ENCODE measurements at places on chromosomes 2 and 18.

DNA sequence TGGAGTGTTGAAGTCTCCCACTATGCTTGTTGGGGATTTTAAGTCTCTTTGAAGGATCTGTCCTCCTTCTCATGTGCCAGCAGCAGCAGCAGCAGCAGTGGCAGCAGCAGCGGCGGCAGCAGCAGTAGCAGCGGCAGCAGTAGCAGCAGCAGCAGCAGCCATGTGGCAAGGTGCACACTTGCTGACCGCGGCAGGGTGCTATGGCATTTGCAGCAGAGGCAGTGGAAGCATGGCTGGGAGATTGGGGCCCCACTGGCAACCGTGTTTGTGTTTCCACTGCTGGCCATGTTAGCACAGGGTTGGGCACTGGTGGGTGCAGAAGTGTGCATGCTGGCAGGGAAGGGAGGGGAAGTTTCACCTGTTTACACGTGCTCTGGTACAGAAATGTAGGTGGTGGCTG lies 280.1 kb downstream of the NUP35 start:
- no peak for DNase-seq

- no peak for DNase-seq
Measured at GRCh38 chr2:39153312-39153711, 32.5 kb upstream of the SOS1 start.

GRCh38 chr18:55265984-55266383 lies 306.7 kb upstream of the CCDC68 start:
- no peak for DNase-seq

DNA sequence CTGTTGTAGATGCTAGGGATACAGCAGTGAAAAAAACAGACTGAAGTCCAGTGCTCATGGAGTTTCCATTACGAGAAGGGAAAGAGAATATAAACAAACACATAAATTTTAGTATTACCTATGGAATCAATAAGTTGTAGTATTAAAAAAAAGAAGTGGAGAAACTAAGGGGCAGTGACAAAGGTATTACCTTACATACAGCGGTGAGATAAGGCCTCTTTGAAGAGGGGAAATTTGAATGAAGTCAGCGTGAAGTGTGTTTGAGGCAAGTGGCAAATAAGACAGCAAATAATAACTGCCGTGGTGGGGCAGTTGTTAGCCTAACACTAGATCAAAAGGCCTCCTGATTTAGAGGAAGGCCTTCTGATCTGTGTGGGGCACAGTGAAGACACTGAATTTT lies 57.9 kb downstream of the TLK1 start:
- no peak for DNase-seq

DNA sequence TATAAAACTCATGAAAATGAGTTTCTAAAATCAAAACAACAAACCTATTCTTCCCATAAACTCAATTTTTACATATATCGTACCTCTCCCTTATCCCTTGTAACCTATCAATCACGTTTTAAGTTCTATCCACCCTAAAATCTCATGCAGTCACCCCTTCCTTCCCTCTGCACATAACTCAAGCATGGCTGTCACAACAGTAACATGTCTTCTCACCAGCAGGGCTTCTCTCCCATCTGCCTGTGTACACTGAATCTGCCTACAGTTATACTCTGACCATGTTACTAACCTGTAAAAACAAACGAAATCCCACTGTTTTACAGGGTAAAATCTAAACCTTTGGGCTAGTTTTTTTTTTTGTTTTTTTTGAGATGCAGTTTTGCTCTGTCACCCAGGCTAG lies 68.2 kb downstream of the MAP4K3 start:
- DNase-seq, result no peak

- DNase-seq, result peak; percentile 6
Measured at GRCh38 chr2:102604769-102605168, 14.6 kb upstream of the SLC9A2 start.

GRCh38 chr2:170409164-170409535 lies 231.2 kb downstream of the MYO3B start:
- peak; percentile 94 for DNase-seq

DNA sequence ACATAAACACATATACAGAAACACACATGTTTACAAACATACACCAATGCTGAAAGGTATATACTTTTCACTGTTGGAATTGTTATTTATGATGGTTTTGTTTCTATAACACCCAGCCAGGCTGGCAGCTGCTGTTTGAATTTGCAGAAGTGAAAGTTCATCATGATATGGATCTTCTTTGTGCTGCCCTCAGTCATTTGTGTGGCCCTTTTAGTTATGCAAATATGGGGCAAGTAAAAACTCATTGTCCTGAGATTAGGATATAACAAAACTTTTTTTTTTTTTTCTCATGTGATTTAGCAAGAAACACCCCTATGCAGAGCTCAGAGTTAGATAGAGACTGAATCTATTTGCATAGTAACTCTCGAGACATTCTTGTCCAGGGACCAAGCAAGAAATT lies 714.1 kb downstream of the KCNJ3 start:
- DNase-seq, result peak; percentile 16

GRCh38 chr2:236359426-236360045 lies 95.3 kb upstream of the ASB18 start:
- DNase-seq, result no peak

- no peak for DNase-seq
Measured at GRCh38 chr2:218988650-218989049, 3.7 kb upstream of the FEV start.

DNA sequence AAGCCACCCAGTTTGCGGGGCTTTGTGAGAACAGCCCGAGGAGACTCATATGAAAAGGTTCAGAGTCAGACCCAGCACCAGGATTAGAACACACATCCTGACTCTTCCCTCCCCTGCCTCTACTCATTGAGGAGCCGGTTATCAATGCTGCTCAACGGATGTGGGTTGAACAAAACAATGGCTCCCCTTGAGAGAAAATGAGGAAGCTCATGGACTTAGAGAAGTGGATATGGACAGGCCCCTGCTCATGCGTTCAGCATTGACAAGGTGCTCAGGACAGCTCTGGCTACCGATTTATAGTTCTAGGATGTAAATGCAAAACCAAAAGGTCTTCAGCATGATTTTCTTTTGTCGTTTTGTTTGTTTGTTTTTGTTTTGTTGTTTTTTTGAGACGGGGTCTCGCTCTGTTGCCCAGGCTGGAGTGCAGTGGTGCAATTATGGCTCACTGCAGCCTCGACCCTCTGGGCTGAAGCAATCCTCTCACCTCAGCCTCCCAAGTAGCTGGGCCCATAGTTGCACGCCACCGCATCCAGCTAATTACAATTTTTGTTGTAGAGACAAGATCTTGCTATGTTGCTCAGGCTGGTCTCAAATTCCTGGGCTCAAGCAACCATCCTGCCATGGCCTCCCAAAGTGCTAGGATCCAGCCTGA lies 32.0 kb upstream of the AGAP1 start:
- no peak for DNase-seq

DNA sequence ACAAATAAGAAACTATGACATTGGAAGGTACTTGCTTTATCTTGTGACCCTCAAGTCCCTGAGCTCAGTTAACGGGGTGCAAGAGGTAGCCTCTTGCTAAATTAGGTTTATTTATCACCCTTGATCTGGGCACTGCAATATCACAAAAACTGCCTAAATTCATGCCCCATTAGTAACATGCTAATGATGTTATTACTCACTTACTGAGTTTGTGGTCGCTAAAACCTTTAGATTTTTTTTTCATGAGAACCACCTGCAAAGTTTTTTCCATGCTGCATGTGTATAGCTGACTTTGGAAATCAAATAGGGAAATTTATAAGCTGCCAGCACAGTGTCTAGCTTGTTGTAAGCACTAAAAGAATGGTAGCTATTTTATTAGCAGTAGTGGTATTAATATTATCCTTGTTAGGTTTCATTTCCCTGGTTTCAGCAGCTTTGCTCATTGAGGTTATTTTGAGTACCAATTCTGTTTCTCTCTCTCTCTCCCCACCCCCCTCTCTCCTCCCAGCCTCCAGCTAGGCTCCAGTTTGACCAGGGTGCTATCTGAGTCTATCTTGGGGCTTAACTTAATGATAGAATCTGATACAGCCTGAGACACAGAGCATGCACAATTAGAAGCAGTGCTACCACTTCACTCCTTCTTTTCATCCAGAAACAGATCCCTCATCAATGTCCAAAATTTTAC lies 88.7 kb upstream of the ATP8B1 start:
- no peak for DNase-seq

GRCh38 chr2:138034536-138034935 lies 70.3 kb downstream of the HNMT start:
- peak; percentile 28 for DNase-seq

- DNase-seq, result no peak
Measured at GRCh38 chr2:160390544-160391455, 102.8 kb downstream of the RBMS1 start.

GRCh38 chr2:237961637-237962036 lies 5.2 kb upstream of the UBE2F start:
- DNase-seq, result no peak

GRCh38 chr2:14420851-14421250 lies 211.7 kb upstream of the LRATD1 start:
- DNase-seq, result no peak

- no peak for DNase-seq
Measured at GRCh38 chr2:17160594-17160993, 357.6 kb downstream of the RAD51AP2 start.

DNA sequence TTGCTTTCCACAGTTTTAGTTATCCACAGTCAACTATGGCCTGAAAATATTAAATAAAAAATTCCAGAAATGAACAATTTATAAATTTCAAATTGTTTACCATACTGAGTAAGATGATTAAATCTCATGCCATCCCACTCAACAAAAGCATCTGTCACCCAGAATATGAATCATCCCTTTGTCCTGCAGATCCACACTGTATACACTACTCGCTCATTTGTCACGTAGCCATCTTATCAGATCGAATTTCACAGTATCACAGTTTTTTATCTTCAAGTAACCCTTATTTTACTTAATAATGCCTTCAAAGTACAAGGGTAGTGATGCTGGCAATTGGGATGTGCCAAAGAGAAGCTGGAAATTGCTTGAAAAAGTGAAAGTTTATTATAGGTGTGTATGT lies 291.8 kb upstream of the LRATD1 start:
- no peak for DNase-seq
